Mucosa of gallbladder (tissue), 1 donor: ENCODE measurements at places on chromosomes 5 and 9. TPM values are rescaled to one million over a fixed set of nuclear protein-coding genes. Genes with fewer than 3 reads are reported as not detected.

- no peak for DNase-seq
Measured at GRCh38 chr5:61306531-61307131, 25.4 kb upstream of the ZSWIM6 start.

GRCh38 chr5:1465117-1465516 is 19.9 kb upstream of the SLC6A3 start:
- DNase-seq = no peak

DNA sequence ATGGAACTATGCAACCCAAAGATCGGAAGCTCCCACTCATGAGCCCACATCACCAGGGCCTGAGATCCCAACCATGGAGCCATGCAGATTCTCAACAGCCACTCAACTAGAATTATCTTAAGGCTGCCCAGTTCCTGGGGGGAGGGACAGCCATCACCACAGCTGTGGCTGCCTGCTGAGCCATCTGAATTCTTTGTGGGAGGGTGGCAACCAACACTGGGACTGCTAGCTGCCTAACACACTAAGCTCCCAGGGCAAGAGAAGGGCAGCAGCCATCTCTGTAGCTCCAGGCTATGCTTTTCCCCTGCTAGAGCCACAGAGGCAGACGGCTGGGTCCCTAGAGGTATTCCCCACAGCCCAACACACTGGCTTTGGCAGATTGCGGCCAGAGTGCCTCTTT is 251.3 kb upstream of the GRAMD2B start:
- no peak for DNase-seq

POMT1 gene
- total RNA-seq = 43.9 TPM

EDIL3 gene
- total RNA-seq = 60.1 TPM

GRCh38 chr9:131233556-131233955 is 42.8 kb downstream of the FAM78A start:
- no peak for DNase-seq

DNA sequence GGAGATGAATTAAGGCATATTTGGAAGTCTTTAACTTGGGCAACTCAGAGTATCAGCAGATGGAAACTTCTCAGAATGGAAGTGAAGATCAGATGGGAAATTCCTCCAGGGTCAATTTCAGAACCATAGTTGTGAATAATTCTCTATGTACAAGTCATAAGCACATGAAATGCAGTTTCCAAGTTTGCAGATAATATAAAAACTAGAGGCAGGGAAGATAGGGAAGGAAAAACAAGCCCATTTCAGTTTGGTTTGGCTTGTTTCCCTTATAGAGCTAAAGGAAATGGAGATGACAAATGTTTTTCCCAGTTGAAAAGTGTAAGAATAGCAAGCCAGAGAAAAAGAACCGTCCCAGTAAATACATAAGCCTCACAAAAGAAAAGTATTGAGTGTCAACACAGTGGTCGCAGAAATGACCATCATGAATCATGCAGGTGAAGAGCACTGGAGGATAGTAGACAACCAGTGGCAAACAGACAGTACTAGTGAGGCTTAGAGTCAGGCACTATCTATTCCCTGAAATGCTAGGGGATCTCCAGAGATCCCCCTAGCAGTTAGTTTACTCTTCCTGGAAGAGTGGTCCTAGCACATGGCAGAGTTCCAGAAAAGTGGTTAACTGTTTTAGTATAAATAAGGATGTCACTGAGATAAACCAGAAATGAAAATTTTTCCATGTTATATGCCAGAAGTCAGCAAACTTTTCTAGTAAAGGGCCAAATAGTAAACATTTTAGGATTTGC is 245.9 kb downstream of the SAXO1 start:
- no peak for DNase-seq

DNA sequence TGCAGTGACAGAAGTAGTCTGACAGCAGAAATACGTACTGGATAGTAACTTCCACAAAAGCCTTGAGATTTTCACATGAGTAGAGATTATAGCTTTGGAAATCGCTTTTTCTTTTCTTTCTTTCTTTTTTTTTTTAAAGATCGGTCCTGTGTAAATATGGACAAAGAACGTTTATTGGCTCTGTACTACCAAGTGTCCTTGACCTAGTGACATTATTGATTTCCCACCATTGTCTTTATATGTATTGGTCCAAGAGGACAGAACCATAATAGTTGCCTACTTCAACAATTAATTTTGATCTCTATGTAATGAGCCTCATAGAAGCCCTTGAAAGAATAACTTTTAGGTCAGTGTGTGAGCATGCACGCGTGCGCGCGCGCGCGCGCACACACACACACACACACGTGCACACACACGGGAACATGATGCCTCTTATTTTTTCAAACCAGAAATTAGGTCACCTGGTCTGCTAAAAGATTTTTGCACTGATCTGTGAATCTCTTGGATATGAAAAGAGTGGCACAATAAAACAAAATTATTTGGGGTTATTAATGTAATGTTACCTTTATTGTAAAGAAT is 516.8 kb downstream of the PSAT1 start:
- no peak for DNase-seq

ECM2 gene
- 8.2 TPM for total RNA-seq
